ENCODE measurements at places on chromosomes 5 and 9.
A peak's percentile ranks its signal among the peaks of the same experiment; 100 is the strongest.

- no peak for DNase-seq
Observed at GRCh38 chr9:2729003-2729402, 11.7 kb downstream of the KCNV2 start.

DNA sequence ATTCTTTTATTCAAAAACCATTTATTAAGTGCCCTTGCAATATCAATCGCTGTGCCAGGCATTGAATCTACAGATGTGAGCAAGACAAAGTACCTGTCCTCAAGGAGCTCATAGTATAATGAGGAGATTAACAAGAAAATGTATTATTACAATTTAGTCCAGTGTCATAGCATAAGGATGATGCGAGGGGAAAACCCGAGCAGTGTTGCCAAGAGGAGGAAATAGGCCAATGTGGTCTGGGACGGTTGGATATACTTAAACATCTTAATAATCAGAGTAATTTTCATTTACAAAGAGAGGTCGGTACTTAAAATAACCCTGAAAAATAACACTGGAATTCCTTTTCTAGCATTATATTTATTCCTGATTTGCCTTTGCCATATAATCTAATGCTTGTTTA is 18.5 kb downstream of the CD274 start:
- no peak for DNase-seq

DNA sequence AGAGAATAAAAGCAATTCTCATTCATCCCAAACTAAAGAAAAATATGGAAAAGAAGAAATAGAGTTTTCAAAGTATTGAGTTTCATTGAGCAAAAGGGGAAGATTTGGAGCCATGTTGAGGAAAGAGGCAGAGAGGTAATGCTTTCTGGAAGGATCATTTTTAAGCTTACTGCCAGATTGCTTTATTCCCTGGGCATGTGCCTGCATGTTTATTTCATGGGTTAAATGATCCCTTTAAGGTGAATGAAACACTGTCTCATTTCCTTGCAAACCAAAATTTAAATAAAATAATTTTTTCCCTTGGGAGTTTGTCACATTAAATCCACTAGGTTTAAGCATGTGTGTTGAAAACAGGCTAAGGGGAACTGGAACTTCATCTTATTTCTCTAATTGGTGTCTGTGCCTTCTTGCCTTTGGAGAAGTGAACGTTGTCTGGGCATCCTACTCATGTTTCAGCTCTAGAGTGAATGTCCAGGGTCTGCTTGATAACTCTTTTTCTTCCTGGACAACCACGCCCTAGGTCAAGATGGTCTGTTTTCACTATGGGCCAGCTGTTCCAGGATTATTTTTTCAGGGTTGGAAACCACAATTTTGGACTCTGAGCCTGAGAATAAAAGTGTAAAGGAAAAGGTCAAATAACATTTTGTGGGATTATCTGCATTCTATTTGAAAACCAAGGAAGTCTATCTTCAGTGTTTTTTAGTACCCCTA is 114.1 kb upstream of the ELL2 start:
- DNase-seq, result no peak

GRCh38 chr5:83095957-83096539 is 18.7 kb downstream of the XRCC4 start:
- no peak for DNase-seq

DNA sequence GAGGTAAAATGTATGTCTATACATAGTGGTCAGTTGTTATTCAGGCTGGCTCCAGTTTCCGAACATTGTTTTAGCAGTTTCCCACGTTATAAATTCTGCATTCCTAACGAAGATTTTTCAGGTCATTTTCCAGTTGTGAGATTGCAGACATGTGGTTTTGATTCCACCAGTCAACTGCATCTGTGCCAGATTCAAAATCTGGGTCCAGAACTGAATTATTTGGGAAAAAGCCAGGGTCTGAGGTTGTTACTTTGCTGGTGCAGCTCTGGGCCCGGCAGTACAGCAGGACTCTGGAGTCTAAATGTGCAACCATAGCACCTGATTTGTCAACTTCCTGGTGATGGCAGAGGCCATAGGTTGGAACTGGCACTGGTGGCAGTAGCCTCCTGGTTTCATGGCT is 105.7 kb upstream of the MEGF10 start:
- DNase-seq, result no peak

DNA sequence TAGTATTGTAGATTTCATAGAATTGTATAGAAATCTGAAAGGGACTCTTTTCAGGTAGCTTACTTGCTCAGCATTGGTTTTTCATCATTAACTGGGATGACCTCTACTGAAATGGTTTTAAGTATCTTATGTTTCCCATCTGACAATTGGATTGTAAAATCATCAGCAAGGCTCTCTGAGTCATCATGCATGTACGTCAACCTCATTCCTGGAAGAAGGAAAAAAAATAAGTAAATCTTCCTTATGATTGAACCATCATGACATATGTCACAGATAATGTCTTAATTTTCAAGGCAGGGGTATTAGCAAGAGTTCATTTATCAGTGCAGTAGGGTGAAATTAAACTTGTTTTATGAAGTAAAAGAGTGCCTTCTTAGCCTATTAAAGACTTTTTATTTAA is 74.9 kb upstream of the CER1 start:
- no peak for DNase-seq

- DNase-seq, result no peak
Observed at GRCh38 chr9:72371151-72371550, 6.1 kb upstream of the ZFAND5 start.

DNA sequence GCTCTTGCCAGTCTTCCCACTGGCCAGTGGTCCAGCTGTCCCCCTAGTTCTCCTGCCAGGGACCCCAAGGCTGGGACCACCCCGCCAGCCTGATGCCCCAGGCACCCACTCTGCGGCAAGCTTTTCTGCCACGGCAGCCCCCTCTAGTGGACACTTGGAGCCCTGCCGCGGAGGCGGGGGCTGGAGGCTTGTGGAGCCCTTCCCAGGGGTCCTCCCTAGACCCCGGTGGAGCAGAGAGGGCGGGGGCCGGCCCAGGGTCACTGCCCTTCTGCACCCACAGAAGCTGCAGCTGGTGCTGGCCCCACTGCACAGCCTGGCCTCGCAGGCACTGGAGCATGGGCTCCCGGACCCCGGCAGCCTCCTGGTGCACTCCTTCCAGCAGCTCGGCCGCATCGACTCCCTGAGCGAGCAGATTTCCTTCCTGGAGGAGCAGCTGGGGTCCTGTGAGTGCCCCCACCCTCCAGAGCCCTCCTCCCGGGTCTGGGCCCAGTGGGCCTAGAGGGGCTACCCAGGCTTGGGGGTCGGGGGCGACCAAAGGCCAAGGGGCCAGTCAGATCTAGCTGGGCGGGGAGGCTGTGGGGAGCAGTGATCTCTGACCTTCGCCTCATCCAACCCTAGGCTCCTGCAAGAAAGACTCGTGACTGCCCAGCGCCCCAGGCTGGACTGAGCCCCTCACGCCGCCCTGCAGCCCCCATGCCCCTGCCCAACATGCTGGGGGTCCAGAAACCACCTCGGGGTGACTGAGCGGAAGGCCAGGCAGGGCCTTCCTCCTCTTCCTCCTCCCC is 9.1 kb downstream of the EGFL7 start:
- DNase-seq, result no peak

GRCh38 chr5:67297376-67297775 is 100.8 kb upstream of the CD180 start:
- DNase-seq, result no peak

- no peak for DNase-seq
Observed at GRCh38 chr5:54804521-54804920, 180.9 kb downstream of the ESM1 start.

DNA sequence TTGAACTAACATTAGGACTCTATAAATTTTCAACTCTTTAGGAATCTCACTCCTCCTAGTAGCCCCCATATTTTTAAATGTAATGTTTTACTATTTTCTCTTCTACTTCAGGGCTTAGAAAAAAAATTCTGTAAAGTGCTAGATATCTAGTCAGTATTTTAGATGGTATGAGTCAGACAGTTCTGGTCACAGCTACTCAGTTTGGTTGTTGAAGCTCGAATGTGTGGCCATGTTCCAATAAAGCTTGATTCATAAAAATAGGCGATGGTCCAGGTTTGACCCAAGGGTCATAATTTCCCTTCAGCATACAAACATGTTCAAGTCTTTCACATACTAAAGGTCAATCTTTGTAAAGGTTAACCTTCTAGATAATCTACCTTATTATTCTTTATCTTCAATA is 566.0 kb upstream of the CDH18 start:
- no peak for DNase-seq

GRCh38 chr9:134633362-134634142 is 8.1 kb upstream of the COL5A1 start:
- no peak for DNase-seq

DNA sequence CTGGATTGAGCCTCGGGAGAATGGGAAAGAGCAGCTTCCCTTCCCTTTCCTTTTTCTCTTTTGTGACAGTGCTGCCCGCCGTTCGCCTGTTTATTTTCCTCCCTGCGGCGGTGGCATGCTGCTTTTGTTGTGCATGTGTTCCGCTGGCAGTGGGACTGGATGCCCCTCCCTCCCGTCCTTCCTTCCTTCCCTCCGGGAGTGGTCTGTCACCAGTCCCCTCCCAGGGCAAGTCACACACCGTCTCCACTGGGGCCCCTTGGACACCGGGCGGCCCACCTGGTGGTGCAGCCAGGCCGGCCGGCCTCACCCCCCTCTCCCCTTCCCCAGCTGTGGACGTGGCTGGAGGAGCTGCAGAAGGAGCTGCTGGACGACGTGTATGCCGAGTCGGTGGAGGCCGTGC is 214.7 kb downstream of the TRIO start:
- no peak for DNase-seq

GRCh38 chr9:37184905-37185867 is 64.8 kb downstream of the ZCCHC7 start:
- DNase-seq, result no peak

GRCh38 chr5:165272436-165272835 is 1767.0 kb downstream of the MAT2B start:
- no peak for DNase-seq

GRCh38 chr5:158054223-158055110 is 195.5 kb upstream of the CLINT1 start:
- DNase-seq, result no peak

DNA sequence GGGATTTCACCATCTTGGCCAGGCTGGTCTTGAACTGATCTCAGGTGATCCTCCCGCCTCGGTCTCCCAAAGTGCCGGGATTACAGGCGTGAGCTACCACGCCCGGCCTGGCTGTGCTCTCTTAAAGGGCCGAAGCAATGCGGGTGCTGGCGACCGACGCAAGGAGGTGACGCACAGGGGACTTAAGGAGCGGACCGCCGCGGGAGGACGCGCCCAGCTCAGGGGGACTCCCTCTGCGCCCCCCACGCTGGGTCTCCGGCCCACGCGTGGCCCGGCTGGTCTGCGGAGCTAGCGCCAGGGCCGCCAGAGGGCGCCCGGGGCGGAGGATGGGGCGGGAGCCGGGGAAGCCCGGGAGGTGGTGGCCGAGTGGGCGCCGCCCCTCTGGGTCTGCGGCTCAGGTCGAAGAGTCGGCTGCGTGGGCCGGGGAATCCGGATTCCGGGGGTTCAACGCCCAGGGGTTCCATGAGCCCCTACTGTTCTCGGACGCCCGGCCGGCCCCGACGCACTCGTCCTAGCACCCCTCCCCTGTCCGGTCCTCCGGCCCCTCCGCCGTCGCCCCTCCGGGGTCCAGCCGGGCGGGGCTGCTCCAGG is 502 bp upstream of the CERCAM start:
- DNase-seq, result peak; percentile 48

- DNase-seq, result no peak
Observed at GRCh38 chr9:133727277-133727875, 10.8 kb downstream of the SARDH start.

DNA sequence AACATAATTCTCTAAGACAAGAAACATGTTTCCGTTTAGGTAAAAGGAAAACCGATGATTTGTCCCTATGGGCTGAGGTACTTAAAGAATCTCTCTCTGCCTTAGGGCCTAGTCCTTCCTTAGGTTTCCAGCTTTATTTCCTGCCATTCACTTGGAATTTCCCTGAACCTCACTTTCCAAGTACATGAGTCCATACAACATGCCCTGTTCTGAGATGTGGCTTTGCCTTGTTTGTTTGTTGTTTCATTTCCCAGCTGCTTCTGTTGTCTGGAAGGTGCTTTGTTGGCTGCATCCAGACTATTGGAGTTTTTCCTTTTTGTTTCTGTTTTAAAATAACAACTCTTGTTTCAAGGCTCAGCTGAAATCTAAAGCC is 95.2 kb downstream of the ALDH1A1 start:
- DNase-seq, result no peak

DNA sequence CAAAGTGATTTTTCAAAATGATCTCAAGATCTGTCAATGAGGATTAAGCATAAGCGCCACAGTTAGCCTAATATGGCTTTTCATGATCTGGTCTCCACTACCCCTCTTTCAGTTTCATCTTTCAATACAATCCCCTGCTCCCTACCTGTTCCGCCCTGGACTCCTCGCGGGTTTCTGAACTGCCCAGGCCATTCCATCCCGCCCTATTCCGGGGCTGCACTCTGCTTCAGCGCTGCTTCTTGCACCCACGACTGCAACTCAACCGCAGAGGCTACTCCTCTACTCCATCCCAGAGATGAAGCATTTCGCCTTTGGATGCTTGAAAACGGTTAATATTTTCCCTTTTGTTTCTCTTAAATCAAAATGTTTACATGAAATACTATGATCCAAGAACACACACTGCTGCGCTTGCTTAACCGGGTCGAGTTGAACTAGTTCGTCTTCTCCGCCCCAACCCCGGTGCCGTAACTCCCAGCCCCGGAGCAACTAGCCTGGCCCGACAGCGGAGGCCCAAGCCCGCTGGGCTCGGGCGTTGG is 716 bp upstream of the OTULIN start:
- DNase-seq, result no peak

- no peak for DNase-seq
Observed at GRCh38 chr9:13721481-13722235, 442.2 kb upstream of the MPDZ start.

DNA sequence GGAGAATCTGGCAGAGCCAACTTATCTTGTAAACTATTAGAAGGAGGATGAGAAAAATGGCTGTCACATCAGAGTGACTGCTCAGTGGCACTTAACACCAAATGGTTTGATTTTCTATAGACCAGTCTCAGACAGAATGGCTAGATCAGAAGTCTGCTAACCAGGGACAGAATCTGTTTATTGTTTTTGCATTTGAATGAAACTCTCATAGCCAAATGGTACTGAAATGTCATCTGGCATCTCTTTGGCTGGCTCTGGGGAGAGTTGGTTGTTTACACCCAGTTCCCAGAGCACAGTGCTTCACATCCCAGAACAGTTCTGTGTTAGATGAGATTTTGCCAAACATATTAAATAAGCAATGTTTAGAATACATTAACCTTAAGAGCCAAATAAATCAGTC is 106.6 kb upstream of the HMHB1 start:
- DNase-seq, result no peak

DNA sequence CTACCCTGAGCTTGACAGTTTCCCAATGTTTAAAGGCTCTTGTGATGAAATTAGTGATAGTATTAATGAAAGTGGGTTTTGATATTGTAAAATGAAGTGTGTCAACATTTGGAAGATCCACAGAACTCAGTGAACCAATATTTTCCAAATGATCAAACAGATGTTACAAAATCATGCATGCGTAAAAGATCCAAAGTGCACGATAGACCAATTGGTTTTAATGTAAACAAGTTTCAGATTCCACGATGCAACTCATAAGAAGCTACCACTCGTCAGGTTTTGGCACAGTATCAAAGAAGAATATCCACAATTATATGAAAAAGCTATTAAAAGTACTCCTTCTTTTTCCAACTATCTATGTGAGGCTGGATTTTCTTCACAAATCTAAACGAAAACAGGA is 82.3 kb downstream of the SLC38A9 start:
- DNase-seq, result no peak

- no peak for DNase-seq
Observed at GRCh38 chr5:133977858-133978257, 9.4 kb upstream of the C5orf15 start.

GRCh38 chr9:74777136-74777879 is 110.4 kb downstream of the TRPM6 start:
- peak; percentile 56 for DNase-seq

- DNase-seq, result no peak
Observed at GRCh38 chr5:147690595-147690994, 91.9 kb downstream of the JAKMIP2 start.

Data from stimulated activated CD4-positive, alpha-beta T cell treated with anti-CD3 and anti-CD28 coated beads, Interleukin-2, amount 100 ng/mL, for 4 hours (primary cell).